ENCODE measurements at places on chromosomes 3 and 15.
A peak's percentile ranks its signal among the peaks of the same experiment; 100 is the strongest.

- DNase-seq, result no peak
These were observed 232.4 kb downstream of the ADAMTSL3 start for GRCh38 chr15:83886321-83886720.

GRCh38 chr3:111936191-111936841, 42.5 kb upstream of the ABHD10 start:
- DNase-seq, result peak; percentile 53

GRCh38 chr3:141507392-141508066, 20.7 kb downstream of the RASA2 start:
- no peak for DNase-seq

DNA sequence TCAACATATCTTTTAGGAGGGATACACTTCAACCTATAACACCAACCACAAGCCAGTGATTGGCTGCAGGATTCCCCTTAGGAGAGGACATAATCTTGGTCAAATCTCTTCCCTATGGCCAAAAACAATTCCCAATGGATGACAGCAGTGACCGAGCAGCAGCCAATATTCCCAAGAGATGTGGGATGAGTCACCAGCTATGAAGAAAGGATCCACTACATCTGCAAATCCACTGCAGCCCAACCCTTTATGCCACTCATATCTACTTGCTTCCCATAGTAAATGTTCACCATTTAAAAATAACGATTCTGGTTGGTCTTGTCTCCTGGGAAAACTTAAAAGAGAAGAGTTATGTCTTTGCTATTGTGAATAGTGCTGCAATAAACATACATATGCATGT, 4.5 kb upstream of the IQCF5 start:
- no peak for DNase-seq

DNA sequence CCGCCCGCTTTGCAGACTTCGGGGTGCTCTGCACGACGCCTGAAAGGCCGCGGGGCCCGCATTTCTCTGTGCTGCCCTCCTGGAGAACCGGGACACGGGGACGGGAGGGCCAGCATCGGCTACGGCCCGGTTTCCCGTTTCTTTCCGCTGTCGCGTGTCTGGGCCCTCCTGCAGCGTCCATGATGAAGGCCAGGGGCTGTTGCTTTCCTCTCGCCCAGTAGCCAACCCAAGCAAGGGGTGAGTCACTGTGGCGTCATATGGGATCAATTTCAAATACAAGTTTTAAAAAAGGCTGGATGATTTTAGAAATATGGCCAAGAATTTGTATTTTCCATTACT, 435 bp downstream of the SLC35G2 start:
- no peak for DNase-seq

DNA sequence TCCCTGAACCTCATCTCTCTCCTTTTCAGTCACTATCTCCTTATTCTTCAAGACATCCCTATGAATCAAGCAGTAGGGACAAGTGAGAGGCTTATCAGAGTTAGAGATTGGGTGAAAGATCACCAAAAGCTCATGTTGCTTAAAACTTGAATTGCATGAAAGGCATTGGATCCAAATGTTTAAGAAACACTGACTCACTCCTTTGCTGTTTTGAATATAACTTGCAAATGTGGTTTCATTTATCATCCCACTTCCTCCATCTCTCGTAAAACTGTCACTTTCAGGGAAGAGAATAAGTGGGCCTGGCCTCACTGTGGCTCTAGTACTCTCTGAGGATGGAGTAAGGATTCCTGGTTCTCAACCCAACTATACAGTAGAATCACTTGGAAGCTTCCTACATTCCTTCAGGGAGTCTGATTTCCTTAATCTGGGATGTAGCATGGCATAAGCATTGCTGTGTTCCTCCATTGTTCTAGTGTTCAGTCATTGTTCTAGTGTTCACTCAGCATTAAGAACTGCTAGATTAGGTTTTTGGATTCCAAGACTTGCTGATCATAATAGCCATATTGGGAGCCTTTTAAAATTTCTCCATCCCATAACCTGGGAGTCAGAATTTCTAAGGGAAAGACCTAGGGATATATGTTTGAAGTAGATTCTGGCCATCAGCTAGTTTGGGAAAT, 171.8 kb downstream of the TMEM108 start:
- DNase-seq, result peak; percentile 3

- peak; percentile 72 for DNase-seq
These were observed 73.0 kb downstream of the ATP10A start for GRCh38 chr15:25790000-25790660.

- no peak for DNase-seq
These were observed 53.9 kb upstream of the TTC14 start for GRCh38 chr3:180548050-180548449.

DNA sequence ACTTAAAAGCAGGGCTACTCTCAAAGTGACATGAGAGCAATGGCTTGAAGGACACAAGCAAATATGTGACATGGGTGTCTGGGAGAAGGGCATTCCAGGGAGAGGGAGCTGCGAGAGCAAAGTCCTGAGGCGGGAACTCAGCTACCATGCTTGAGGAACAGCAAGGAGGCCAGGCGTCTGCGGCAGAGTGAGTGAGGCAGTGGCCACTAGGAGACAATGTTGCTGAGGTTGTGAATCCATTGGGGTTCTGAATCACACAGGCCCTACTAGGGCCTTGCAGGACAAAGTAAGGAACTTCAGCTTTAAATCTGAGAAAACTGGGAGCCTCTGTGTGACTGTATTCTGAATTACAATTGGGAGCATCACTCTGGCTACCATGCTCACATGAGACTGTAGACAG, 94.1 kb upstream of the PRICKLE2 start:
- DNase-seq, result no peak

GRCh38 chr3:13569641-13570390, 20.9 kb downstream of the FBLN2 start:
- DNase-seq, result no peak

- DNase-seq, result no peak
These were observed 90.1 kb downstream of the NEK10 start for GRCh38 chr3:27279123-27279522.

DNA sequence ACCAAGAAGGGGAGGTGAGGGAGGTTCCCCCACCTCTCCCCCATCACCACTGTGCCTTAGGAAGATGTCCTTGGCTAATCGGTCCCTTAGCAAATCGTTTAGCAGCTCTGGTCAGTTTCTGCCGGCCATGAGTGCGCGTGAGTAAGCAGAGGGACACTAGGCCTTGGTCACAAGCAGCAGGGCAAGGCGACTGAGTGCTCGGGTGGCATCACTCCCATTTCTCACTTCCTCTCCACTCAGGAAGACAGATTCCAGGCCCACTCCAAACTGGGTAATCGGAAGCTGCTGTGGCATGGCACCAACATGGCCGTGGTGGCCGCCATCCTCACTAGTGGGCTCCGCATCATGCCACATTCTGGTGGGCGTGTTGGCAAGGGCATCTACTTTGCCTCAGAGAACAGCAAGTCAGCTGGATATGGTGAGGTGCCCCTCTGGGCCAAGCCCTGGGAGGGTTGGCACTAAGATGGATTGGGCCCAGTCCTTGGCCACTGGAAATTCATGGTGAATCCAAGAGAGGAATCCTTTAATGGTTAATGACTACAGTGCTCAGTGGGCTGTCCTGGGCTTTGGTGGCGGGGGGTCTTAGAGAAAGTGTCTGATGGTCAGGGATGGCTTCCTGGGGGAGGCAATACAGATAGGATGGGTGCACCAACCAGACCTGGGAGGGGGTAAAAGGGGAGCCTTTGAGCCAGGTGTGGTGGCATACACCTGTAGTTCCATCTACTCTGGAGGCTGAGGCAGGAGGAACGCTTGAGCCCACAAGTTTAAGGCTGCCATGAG, 4.0 kb downstream of the PARP3 start:
- DNase-seq, result no peak

DNA sequence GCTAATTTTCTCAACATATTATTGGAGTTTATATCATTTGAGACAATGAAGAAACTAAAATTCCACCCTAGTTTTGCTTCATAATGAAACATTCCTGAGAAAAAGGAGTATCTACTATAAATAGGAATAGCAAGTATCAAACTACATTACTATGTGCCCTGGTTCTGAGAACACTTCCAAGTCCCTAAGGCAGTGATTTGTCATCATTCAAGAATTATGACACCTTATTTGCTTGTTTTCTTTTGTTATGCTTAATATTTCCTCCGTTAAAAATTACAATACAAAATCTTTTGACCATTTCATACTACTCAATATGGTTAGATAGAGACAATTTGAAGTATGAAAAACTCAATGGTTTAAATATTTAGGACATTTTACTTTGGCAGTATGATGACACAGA, 707.8 kb upstream of the GOLIM4 start:
- no peak for DNase-seq

Data from AG04450 (cell line).